RPMI7951 (cell line): ENCODE measurements at places on chromosomes 6 and 20.

GRCh38 chr20:31522731-31523130 lies 8.5 kb downstream of the HM13 start:
- DNase-seq, result no peak

GRCh38 chr20:53238121-53238660 lies 266.0 kb downstream of the TSHZ2 start:
- no peak for DNase-seq

DNA sequence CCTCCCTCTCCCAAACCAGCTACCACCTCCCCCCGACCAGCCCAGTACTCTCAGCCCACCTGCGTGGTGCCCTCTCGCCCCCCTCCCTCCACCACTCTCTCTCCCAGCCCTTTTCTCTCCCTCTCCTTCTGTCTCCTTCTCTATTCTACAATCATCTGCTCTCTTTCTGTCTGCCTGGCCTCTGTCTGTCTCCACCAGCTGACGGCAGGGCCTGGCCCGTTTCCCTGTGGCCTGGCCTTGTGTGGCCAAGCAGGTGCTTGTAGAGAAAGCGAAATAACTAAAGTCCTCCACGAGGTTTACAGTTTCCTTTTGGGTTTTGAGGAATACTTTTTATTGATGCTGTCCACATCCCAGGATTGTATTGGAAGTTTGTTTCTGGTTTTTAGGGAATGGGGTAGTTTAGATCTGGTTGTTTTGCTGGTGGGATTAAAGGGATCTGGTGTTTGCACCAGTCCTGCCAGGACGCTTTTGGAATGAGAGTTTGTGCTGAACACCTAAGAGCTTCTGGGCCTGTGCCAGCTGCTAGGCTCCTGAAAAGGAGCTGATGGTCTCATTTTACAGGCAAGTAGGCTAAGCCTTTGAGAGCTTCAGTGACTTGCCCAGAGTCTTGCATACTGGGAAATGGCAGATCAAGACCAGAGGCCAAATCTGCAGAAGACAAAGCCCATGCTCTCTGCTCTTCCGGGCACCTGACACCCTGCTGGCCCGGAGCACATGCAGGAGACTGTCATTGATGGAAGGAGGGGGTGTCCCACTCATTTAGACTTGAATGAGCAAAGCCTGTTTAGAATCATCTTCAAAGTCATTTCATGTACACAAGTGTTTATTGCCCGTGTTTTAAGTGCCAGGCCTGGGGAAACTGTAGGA lies 161.7 kb downstream of the SYCP2 start:
- DNase-seq, result no peak

DNA sequence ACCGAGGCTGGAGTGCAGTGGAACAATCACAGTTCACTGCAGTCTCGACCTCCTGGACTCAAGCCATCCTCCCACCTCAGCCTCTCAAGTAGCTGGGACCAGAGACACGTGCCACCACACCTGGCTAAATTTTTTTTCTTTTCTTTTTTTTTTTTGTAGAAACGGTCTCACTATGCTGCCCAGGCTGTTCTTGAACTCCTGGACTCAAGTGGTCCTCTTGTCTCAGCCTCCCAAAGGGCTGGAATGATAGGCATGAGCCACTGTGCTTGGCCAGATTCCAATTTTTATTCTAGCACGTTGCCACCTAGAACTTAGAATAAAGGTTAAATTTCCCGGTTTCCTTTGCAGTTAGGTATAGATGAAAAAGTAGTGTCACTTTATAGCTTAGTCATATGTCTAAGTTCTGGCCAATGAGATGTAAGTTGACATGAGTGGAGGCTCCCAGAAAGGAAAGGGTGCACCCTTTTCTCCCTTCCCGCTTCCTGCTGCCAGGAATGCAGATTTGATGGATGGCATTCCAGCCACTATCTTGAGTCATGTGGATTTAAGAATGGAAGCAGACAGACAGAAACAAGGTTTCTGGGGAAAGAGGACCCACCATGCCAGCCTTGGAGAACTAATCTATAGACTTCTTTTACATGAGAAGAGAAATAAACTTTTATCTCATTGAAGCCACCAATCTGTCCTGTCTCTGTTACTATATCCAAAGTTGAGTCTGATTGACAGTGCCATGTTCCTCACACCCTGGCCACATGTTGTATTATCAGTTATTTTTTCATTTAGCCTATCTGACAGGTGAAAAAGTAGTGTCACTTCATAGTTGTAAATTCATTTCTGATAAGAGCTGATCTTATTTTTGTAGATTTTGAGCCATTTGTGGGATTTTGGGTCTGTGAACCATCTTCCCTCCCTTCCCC lies 60.6 kb upstream of the NCOA3 start:
- peak; percentile 82 for DNase-seq

DNA sequence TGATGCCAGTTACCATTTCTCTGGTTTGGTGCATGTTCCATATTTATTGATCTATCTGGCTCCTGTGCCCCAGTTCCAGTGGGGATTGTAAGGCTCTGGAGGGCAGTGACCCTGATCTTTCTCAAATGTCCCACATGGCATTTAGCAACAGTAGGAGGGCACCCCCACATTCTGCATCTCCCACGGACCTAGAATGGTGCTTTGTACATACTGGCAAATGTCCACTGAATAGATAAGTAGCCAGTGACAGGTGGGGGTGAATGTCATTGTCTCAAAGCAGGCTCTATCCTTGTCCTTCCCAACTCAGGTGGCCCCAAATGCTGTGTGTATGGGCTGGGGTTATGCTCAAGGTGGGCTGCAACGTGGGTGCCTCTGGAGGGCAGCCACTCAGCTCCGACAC lies 84.2 kb downstream of the TMEM242 start:
- no peak for DNase-seq
